Activated CD8-positive, alpha-beta T cell treated with anti-CD3 and anti-CD28 coated beads for 36 hours (primary cell): ENCODE measurements at places on chromosomes 12 and 14. TPM values are rescaled to one million over a fixed set of nuclear protein-coding genes. Genes with fewer than 3 reads are reported as not detected.

Gene ISCU
- total RNA-seq = 69.4 TPM

DNA sequence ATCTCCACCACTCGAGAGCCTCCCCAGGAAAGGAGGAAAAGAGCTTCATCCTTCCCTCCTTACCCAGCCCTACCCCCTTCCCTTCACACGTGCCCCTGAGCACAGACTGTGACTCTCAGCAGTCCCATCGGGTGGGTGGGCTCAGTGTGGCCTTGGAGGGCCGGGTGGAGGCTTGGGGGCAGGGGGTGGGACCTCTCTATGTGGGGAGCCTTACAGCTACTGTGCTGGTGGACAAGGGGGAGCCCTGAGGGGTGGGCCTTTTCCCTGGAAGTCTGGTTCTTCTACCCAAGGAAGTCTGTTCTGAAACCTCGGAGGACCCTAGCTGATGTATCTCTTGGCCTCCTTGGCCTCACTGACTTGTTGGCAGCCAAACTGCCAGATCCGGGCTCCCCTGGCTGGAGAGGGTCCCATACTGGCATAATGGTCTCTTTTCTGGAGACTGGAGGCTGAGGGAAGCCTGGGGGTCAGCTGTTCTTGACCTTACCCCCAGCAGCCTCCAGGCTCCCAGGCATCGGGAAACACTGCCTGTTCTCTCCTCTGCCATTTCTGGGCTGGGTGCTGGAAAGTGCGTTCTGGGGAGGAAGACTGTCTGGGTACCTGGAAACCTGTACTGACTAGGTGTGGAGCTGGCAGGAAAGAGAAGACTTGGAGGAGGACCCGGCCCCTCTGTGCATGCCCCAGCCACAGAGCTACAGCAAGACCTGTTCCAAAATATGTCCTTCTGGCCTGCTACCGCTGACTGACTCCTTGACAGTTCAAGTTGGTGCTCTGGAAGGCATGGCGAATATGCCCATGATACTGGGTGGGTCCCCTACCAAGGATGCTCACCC is 7.6 kb downstream of the VASH1 start:
- no peak overlapping the region for H3K4me3 ChIP-seq
- DNase-seq = no peak

Gene IFT43
- 7.6 TPM for total RNA-seq

DNA sequence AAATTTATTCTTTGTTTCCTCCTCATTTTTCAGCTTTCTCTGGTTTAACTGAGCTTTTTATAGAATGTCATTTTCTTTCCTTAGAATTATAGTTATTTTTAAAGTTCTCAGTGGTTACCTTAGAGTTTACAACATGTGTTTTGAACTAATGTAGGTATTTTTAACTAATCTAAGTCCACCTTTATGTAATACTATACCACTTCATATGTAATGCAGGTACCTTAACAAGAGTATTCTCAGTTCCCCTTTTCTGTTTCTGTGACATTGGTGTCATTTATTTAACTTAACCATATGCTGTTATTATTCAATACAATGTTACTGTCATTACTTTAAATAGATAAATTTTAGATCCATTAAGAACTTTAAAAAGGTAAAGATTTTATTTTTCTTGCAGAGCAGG is 30.3 kb upstream of the KCNC2 start:
- DNase-seq = no peak
- H3K36me3 ChIP-seq = no peaks in the 10 kb centered on the region
- no peak overlapping the region for H3K27ac ChIP-seq

GRCh38 chr14:40240245-40240859 is 808.1 kb upstream of the FBXO33 start:
- H3K4me3 ChIP-seq = no peak overlapping the region
- H3K27me3 ChIP-seq = no peaks in the 10 kb centered on the region
- H3K27ac ChIP-seq = no peak overlapping the region
- no peaks in the 10 kb centered on the region for H3K4me1 ChIP-seq
- H3K36me3 ChIP-seq = no peaks in the 10 kb centered on the region

GRCh38 chr14:94345344-94346064 is 22.4 kb upstream of the SERPINA6 start:
- no peak overlapping the region for H3K27ac ChIP-seq
- H3K4me1 ChIP-seq = peaks cover 18% of the 10 kb centered on the region
- H3K36me3 ChIP-seq = no peaks in the 10 kb centered on the region
- no peak overlapping the region for H3K4me3 ChIP-seq
- peaks cover 25% of the 10 kb centered on the region for H3K27me3 ChIP-seq

Gene SERPINA5
- total RNA-seq = not detected

DNA sequence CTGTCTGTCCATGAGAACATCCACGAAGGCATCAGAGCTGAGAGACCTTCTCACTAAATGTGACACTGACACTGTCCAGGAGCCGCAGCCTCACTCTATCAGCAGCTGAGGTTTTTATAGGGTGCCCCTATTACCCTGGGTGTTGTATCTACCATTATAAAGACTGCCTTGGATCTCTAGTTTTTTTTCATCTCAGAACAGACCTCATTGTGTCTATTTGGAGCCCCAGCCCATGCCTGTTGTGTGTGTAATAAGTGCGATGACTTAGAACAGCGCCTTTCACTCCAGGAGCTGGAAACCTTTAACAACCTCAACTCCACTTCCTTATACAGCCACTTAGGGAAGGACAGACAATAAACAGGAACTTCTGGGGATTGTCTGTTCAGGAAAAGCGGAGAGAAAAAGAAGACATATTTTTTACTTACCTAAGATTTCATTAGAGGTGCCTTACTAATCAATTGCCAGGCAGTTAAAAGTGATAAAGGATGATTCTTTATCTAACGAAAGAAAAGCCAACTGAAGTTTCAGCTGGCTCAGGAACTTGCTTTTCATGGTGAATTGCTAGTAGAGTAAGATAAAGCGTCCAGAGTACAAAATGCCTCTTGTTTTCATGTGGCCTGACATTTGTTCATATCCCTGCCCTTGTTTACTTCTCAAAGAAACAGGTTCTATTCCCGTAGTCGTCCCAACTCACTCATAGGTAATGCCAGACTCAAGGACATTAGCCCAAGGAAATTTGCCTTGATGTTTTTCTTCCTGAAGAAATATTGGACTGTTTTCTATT is 420.6 kb downstream of the RAD51B start:
- peaks cover 3% of the 10 kb centered on the region for H3K36me3 ChIP-seq
- peaks cover 3% of the 10 kb centered on the region for H3K4me1 ChIP-seq
- no peaks in the 10 kb centered on the region for H3K27me3 ChIP-seq
- H3K27ac ChIP-seq = no peak overlapping the region

- no peak overlapping the region for H3K27ac ChIP-seq
- no peak for DNase-seq
- H3K4me3 ChIP-seq = no peak overlapping the region
- H3K27me3 ChIP-seq = no peaks in the 10 kb centered on the region
- H3K4me1 ChIP-seq = no peaks in the 10 kb centered on the region
These were observed 7.9 kb upstream of the PRKAB1 start for GRCh38 chr12:119660076-119660475.

Gene PNN
- total RNA-seq = 107 TPM

Gene PLEKHG7
- total RNA-seq = not detected

DNA sequence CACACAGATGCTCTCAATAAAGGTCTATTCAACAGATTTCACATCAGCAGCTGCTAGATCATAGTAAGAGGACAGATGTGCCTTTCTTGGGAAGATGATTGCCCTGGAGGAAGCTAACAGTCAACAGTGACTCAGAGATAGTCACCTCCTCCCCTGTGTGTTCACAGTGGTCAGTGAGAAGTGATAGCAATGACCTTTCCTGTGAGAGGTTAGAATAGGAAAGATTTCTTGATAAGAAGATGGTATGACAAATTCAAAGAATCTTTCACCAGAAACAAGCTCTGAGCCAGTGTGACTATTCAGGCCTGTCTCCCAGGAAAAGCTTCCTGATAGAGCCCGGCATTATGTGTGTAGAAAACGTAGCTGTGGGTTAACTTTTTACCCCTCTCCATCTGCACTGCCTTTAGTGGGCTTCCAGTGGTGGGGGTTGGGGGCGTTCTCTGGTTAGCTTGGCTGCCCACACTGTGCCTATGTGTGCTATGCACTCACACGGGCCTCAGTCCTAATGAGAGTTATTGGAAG is 66.4 kb upstream of the ARHGAP5 start:
- no peak overlapping the region for H3K4me3 ChIP-seq
- no peak for DNase-seq
- no peak overlapping the region for H3K27ac ChIP-seq
- no peaks in the 10 kb centered on the region for H3K4me1 ChIP-seq
- peaks cover 11% of the 10 kb centered on the region for H3K27me3 ChIP-seq

- H3K4me3 ChIP-seq = peak overlapping the region; percentile 43
- H3K4me1 ChIP-seq = peaks cover 14% of the 10 kb centered on the region
- peak; percentile 26 for DNase-seq
- H3K27me3 ChIP-seq = no peaks in the 10 kb centered on the region
These were observed 212.0 kb downstream of the PTPRO start for GRCh38 chr12:15534322-15534721.

Gene USP44
- total RNA-seq = 15.5 TPM

- H3K4me3 ChIP-seq = no peak overlapping the region
- H3K36me3 ChIP-seq = no peaks in the 10 kb centered on the region
- no peak overlapping the region for H3K27ac ChIP-seq
- no peaks in the 10 kb centered on the region for H3K4me1 ChIP-seq
- DNase-seq = no peak
These were observed 33.6 kb upstream of the TMEM132D start for GRCh38 chr12:129937426-129937825.

Gene RD3L
- not detected for total RNA-seq

Gene TAS2R30
- total RNA-seq = 1.4 TPM

Gene RNASE7
- not detected for total RNA-seq

Gene GUCY2C
- not detected for total RNA-seq

GRCh38 chr12:25884024-25884919 is 74.2 kb upstream of the RASSF8 start:
- H3K4me3 ChIP-seq = no peak overlapping the region
- no peak for DNase-seq
- no peaks in the 10 kb centered on the region for H3K36me3 ChIP-seq
- no peaks in the 10 kb centered on the region for H3K4me1 ChIP-seq
